ENCODE measurements at places on chromosomes 7 and 10. TPM values are rescaled to one million over a fixed set of nuclear protein-coding genes. Genes with fewer than 3 reads are reported as not detected.

DNA sequence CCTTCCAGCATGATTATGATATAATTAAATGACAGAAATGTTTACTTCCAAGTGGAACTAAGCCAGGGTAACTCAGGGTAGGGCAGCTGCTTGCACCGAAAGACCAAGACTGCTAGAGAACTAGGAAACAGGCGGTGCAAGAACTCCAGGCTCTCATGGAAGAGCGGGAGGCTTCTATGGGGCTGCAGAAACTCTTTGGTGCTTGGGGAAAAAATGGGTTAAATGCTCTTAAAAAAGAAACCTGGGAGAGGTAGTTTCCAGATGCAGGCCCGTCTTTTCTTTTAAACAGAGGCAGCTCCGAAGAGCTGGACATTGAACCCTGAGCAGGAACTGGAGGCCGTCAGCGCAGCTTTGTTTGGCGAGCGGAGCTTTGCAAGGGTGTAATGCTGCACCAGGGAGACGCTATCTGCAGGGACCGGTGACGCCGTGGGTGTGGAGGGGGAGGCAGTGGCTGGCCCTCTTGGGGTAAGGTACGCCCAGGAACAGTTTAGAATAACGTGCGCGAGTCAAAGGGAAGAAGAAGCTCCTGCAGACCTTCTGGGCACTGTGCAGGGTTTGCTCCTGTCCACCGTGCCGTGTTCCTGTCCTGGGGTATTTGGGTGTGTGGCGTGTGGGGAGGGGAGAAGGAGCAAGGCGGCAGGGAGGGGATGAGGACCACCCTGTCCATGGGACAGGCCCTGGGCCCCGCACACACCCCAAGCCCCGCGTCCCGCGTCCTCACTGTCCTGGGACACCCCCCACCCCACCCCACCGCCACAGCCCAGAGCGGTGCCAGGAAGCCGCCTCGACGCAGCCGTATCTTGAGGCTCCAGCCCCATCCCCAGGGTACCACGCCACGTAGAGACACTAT lies 59.0 kb downstream of the EGFR start:
- no peak for DNase-seq

DNA sequence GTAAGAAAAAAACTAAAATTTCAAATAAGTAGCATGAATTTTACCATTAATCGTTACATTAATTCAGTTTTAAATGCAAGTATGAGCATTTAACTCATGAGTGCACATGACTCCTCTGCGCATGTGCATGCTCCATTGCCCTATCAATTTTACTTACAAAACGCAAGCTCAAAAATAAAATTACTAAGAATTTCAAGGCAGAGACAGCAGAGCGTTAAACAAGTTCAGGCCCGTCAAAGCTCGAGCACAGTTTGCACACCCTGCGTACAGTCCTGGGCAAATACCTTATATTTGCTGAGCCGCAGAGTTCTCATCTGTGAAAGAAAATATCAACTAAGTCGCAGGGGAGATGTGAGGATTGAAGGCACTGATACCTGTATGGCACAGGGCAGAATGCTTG lies 373.6 kb downstream of the BBS9 start:
- DNase-seq = peak; percentile 30

DNA sequence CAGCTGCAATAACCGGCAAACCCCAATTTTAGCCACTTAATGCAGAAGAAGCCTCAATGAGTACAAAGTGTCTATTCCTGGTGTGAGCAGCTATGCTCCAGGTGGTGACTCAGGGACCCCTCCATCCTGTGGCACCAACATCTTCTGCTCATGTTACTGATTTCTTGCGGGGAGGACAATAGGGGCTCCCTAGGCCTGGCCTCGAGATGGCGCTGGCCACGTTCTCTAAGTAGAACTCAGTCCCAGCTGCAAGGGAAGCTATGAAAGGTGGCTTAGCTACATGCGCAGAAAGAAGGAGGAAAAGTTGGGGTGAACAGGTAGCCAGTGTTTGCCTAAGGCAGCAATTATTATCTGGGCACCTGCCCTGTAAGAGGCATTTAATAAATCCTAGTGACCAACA lies 6.6 kb downstream of the GJD4 start:
- DNase-seq = no peak

DNA sequence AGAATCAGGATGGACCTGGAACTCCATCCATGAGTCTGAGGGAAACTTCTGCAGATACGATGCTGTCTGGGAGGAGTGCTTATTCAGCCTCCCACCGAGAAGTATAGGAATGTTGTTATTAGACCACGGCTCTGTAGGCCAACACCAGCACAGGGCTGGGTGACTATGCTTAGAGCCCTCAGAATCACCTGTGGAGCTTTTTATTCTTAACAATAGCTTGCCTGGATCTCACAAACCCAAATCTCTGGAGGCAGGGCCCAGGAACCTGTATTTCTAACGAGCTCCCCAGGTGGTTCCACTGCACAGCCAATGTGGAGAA lies 55.6 kb upstream of the ARID5B start:
- DNase-seq = no peak

Gene SPOCK2
- total RNA-seq = 8.3 TPM

Gene CNTNAP2
- total RNA-seq = 1.9 TPM

Gene FOXI2
- total RNA-seq = not detected

DNA sequence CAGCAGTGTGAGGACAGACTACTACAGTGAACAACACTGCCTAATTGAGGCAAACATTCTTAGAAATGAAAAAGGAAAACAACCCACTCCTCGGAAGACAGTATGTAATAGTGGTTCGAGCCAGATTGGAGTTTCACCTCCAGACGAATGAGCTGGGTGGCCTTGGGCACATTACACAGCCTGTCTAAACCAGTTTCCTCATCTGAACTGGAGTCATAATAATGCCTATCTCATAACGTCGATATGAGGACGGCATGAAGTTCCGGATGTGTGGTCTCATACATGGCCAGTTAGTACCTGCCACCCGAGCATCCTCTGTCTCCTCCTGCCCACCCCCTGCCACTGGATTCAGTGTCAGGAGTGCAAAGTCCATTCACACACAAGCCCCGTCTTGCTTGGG lies 15.8 kb upstream of the FRMPD2 start:
- DNase-seq = no peak

- no peak for DNase-seq
Observed at GRCh38 chr7:116200963-116201362, 9.4 kb upstream of the TES start.

GRCh38 chr7:70384891-70385290 lies 747.1 kb upstream of the GALNT17 start:
- DNase-seq = no peak

GRCh38 chr7:53111031-53111430 lies 75.6 kb downstream of the POM121L12 start:
- peak; percentile 96 for DNase-seq

DNA sequence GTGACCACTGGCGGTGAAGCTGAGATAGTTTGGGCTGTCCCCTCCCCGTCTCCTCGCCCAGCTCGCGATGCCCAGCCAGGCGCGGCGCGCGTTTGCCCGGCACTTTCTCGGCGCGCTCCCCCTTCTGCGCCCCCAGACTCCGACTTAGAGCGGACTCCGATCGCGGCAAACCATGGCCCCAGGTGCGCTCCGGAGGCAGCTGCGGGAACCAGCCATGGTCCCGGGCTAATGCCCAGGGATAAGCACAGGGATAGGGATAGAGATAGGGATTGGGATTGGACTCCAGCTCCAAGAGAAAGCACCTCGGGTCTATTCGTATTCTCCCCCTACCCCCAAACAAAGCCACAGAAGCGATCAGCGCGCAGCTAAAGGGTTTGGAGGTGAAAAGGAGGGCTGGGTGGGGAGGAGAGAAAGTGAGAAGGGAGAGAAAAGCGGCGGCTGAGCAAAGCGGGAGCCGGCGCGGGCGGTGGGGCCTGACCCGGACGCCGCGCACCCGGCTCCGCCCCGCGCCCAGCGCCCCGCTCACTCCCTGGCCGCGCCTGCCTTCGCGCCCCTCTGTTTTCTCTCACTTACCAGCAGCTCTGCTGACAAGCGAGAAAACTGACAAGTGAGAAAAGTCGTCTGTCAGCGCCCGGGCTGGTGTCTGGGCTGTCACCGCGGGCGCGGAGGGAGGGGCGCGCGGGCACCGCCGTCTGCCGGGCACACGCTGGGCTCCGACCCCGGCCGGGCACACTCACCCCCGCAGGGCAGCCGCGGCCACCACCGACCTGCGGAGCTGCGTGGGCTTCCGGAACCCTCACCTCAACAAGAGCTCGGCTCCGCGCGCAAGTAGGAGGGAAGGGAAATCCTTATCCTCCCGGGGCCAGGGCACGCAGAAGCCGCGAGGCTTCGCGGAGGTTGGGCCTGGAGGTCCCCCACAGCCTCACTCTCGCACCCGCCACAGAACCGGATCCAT lies at the start of gene PDE1C:
Gene PDE1C, minus strand, starts transcription at position 2 of the 955 bp plus-strand sequence.
- peak; percentile 64 for DNase-seq

Gene FXYD4
- total RNA-seq = not detected

- DNase-seq = no peak
Observed at GRCh38 chr10:71761541-71762113, 11.7 kb downstream of the VSIR start.

Gene RAB11FIP2
- 36.8 TPM for total RNA-seq

GRCh38 chr7:1227814-1228544 lies 4.7 kb upstream of the UNCX start:
- DNase-seq = no peak

Gene TWIST1
- 16.4 TPM for total RNA-seq

GRCh38 chr7:150989456-150989855 lies 1.4 kb upstream of the NOS3 start:
- DNase-seq = no peak

- DNase-seq = peak; percentile 70
Observed at GRCh38 chr10:110893559-110894179, 21.9 kb downstream of the PDCD4 start.

Gene EN2
- total RNA-seq = not detected

DNA sequence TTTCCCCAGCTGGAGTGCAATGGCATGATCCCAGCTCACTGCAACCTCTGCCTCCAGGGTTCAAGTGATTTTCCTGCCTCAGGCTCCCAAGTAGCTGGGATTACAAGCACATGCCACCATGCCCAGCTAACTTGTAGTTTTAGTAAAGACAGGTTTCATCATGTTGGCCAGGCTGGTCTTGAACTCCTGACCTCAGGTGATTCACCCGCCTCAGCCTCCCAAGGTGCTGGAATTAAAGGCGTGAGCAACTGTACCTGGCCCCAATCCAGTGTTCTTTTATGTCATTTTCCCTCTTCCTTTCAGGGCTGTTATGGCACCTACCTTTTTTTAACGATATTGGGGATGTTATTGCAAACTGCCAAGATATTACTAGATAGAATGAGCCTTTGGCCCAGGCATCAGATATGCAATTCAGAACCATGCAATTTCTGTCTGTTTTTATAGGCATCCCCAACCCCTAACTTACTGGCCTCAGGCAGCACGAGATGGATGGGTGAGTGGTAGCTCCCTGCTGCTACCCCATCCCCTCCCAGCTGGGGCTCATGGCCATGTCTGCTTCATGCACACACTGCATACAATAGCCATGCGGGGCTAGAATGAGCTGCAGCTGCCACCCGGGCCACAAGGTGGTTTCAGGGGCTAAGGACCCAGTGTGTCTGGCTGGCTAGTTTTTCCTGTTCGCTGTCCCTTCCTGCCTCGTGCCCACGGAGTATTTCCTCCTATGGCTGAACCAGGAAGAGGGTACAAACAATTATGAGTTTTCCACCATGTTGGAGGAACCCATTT lies 1080.1 kb upstream of the SORCS1 start:
- no peak for DNase-seq

DNA sequence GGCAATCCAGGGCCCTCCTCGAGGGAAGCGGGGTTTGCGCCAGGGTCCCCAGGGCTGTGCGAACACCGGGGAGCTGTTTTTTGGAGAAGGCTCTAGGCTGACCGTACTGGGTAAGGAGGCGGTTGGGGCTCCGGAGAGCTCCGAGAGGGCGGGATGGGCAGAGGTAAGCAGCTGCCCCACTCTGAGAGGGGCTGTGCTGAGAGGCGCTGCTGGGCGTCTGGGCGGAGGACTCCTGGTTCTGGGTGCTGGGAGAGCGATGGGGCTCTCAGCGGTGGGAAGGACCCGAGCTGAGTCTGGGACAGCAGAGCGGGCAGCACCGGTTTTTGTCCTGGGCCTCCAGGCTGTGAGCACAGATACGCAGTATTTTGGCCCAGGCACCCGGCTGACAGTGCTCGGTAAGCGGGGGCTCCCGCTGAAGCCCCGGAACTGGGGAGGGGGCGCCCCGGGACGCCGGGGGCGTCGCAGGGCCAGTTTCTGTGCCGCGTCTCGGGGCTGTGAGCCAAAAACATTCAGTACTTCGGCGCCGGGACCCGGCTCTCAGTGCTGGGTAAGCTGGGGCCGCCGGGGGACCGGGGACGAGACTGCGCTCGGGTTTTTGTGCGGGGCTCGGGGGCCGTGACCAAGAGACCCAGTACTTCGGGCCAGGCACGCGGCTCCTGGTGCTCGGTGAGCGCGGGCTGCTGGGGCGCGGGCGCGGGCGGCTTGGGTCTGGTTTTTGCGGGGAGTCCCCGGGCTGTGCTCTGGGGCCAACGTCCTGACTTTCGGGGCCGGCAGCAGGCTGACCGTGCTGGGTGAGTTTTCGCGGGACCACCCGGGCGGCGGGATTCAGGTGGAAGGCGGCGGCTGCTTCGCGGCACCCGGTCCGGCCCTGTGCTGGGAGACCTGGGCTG lies 26.0 kb downstream of the PRSS2 start:
- DNase-seq = no peak

DNA sequence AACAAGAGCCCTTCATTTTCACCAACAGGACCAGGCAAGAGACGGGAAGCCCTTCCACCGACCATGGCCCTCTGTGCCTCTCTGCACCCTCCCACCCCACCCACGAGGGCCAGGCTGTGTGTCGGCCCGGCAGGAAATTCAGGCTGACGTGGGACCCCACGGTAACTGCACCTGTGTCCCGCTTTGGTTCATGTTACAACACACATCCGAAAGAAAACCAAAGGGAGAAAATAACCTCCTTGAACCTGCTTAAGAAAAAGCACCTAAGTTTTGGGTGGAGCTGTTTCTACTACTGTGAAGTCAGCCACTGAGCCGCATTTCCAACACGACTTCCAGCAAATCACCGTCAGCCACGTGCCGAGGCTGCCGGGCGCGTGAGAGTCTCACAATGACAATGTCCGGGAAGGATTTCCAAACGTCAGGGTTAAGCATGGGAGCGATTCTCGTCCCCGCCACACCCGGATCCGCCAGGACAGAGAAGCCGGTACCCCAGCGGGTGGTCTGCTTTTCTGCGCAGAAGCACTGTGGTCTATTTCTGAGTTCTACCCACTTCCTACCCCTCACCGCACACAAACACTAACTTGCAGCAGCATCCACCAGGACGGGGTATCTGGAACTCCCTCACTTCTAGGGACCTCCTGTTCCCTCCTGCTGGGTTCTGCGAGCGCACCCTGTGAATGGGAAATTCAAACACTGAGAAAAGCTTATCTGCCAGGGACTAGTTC lies 36.6 kb downstream of the AMZ1 start:
- no peak for DNase-seq

DNA sequence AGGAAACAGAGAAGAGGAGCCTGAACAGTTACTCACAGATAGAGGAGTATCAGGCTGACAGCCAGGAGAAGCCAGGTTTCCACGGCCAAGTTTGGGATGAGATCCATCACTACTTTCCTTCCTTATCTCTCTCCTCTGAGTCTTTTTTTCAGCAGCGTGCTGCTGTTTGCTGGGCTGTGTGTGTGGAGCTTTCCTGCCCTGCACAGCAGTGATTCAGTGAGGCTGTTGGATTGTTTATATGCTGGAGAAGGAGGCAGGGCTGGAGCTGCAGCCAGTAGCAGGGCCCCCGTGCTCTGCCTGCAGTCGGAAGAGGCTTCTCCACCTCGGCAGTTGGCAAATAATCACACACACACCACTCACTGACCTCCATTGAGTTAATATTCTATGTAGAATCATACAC lies at the start of gene CYP3A7:
Gene CYP3A7, minus strand, starts transcription at position 210 of the 400 bp plus-strand sequence. Its CDS starts 103 bp downstream, at position 107.
- no peak for DNase-seq

Measured in tongue (tissue), 3 donors.